Fibroblast of skin of scalp (primary cell): ENCODE measurements at places on chromosomes 1 and 21.
A peak's percentile ranks its signal among the peaks of the same experiment; 100 is the strongest.

GRCh38 chr1:183281039-183281438 lies 95.0 kb downstream of the LAMC2 start:
- DNase-seq, result peak; percentile 76

DNA sequence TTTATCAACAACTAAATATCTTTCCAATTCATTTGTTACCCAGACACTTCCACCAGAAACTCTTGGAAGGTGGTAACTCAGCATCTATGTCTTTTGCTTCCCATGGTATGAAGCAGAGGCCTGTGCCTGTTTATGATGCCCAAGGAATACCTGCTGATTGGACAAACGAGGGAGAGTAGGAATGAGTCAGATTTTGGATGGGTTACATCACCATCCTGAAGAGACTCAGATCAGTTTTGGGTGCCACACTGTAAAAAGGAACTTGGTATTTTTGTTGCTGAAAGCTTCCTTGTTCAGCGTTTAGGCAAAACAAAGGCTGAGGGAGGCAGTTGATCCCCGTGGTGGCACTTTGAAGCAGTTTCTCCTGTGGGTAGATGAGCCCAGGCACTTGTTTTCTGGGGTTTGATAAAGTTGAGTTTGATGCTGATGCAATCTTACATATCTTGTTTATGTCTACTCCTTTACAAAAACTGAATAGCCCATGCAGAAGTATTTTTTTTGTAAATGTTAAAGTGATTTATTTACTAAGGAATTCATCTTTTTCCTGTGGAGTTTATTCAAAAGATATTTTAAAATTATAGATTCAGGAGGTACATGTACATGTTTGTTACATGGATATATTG lies 26.7 kb upstream of the CYP4X1 start:
- DNase-seq, result no peak

DNA sequence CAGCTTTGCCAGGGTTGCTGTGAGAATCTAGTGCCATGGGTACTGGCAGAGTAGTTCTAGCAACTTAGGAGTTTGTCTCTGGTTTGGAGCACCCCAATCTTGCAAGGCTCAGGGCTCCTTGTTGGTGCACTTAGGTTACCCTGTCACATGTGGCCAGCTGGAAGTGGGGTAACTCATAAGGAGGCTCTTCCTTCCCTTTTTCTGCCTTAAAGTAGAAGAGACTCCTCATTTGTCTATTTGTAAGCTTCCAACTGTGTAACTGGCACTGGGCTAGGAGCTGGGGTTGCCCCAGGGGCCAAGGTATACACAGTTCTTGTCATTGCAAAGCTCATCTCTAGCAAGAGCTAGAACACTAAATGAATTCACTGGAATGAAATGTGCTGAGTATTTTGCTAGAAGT lies 10.6 kb downstream of the MROH7 start:
- no peak for DNase-seq

- peak; percentile 74 for DNase-seq
These were observed 80.9 kb downstream of the ABCA4 start for GRCh38 chr1:94039871-94040569.

DNA sequence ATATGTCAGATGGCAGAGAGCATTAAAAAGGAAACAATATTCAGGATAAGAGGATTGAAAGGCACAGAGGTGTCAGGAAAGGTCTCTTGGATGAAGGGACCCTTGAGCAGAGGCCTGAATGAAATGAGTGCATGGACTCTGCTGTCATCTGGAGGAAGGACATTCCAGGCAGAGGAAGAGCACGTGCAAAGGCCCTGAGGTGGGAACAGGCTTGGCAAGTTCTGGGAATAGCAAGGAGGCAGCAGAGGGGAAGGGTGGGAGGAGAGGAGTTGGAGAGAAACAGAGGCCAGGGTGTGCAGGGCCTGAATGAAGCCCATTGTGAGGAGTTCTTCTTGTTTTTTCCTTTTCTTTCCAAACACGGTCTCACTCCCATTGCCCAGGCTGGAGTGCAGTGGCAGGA lies 59.0 kb upstream of the RUNX3 start:
- DNase-seq, result no peak
